Kasumi-1 (cell line): ENCODE measurements at places on chromosomes 7 and 10.

DNA sequence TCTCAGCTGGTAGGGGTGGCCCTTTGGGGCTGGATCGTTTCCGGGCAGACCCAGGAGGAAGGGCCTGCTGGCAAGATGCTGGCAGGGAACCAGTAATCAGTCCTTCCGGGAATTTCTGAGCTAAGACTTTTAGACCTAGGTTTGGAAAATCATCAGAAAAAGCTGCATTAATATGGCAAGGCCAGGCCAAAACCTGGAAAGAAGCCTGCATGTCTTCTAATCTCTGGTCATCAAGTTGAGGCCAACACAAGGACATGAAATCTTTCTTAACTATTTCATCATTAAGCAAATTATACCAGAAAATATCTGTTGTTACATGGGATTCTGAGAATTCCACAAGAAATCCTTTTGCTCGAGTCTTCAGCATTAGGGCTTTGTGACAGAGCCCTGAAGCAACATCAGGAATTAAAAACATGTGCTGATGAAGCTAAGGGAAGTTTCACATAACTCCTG is 19.9 kb downstream of the CPA1 start:
- DNase-seq = no peak

GRCh38 chr10:124025660-124026588 is 67.5 kb downstream of the CHST15 start:
- peak; percentile 91 for DNase-seq

DNA sequence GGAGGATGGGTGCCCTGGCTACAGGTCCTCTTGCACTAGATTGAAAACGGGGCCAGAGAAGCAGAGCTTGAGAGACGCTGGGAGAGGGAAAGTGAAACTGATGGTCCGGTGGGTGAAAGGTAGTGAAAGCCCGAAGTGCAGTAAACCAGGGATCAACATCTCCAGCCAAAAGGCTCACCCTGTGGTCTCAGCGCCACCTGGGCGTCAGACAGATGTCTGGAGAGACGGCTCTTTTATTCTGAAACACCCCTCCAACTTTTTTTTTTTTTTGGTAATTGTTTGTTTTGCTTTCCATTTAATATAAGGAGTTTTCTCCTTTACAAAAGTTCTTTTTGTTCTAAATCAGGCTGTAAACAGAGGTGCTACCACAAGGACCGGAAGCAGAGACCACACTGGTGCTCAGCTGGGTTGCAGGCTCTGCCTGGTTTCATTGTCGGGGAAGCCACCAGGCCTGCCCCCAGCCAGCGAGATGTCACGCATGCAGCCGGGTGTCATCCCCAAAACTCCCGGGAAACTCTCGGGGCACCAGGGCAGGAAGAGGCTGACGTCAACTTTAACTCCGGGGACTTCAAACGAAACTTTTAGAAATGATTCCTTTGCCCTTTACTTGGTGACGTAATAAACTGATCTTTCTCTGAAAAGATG is 11.2 kb downstream of the IL2RA start:
- peak; percentile 67 for DNase-seq

GRCh38 chr10:74063256-74063655 is 65.3 kb downstream of the VCL start:
- DNase-seq = no peak

GRCh38 chr10:111548084-111548726 is 471.4 kb downstream of the ADRA2A start:
- DNase-seq = no peak

DNA sequence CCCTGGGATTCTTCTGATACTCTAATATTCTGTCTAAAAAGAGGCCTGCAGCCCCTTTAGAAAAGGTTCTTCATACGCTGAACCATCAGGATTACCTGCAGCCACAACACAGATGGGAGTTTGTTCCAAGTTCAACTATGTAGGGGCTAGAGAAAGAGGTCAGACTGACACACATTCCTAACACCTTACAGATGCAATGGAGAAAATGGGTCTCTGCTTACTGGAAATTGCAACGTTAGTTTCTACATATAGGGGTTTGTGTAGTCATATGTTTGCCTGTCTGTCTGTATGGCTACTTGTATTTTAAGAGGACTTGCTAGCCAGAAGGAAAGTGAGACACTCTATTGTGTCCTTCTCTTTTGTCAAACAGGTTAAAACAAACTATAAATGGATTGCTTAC is 618.5 kb downstream of the INHBA start:
- no peak for DNase-seq

DNA sequence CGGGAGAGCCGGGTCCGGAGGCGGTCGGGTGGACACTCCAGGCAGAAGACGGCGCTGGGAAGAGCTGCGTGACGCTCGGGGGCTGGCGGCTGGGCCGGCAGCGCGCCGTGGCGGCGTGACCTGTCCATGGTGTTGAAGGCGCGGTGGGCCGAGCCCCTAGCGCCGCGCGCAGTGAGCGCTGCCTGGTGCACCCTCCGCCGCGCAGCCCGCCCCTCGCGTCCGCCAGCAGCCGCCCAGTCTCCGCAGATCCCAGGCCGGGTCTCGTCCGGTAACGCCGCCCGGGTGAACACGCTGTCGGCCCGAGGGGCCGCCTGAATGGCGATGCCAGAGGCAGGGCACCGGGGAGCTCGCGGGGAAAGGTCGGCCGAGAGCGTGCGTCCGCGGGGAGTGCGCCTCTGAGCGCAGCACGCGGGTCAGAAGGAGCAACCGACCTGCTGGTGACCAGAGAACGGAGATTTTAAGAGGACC is 657 bp upstream of the TMEM178B start:
- DNase-seq = peak; percentile 12

- no peak for DNase-seq
These were observed 183.0 kb downstream of the HECW1 start for GRCh38 chr7:43295429-43295828.

DNA sequence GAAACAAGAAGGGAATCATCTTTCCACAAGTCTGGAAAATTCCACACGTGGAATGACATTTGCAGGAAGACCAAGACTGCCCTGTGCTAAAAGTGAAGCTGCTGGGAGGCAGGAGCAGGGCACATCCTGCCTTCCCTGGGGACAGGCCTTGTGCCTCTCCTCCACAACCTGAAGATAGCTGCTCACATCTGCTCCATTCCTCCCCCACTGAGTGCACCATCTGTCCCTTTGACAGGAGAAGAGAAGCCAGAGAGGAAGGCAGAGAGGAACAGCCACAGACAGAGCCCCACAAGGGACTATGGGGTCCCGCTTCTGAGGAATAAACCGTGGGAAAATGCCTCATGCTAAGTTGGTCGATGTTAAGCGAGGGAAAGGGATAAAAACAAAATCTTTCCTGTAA is 15.9 kb upstream of the FAM171A1 start:
- DNase-seq = no peak

DNA sequence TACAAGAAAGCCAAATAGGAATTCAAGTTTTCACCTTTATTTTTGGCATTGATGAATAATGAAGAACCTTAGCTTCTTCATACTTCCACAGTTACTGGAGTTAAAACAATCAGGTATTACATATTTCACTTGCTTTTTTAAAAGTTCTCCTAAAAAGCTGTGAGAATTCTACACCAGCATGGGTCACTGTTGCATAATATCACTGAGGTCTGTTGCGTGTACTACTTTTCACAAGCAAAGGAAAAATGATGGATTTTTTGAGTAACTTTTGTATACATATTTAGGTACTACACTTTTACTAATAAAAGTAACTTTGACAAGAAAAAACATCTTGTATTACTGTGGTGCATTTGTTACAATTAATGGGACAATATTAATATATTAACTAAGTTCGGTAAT is 15.2 kb downstream of the FAM24B start:
- DNase-seq = no peak

DNA sequence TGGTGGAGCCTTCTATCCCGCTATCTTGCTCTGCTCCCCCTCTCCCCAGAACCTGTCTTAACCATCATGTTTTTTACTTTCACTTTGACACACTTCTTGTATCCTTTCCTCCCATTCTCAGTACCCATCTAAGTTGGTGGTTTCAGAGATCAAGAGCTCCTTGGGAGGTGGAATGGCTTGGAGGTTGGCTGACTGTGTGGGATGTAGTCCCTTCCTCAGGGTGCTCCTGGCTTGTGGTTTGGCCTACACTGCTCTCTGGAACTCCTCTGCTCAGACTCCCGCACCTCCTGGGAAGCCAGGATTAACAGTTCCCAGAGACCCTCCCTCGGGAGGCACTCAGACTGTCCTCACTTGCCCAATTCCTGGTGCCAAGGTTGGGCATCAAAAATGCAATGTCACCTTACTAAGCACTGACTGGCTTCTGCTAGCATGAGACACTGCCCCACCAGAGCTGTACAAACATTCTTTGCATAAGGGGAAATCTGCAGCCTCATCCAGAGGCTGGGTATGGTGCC is 93.1 kb upstream of the NAMPT start:
- DNase-seq = no peak

GRCh38 chr10:126075009-126075408 is 178.6 kb downstream of the FANK1 start:
- no peak for DNase-seq

- DNase-seq = peak; percentile 49
These were observed 49.3 kb upstream of the IL6 start for GRCh38 chr7:22677680-22678079.

DNA sequence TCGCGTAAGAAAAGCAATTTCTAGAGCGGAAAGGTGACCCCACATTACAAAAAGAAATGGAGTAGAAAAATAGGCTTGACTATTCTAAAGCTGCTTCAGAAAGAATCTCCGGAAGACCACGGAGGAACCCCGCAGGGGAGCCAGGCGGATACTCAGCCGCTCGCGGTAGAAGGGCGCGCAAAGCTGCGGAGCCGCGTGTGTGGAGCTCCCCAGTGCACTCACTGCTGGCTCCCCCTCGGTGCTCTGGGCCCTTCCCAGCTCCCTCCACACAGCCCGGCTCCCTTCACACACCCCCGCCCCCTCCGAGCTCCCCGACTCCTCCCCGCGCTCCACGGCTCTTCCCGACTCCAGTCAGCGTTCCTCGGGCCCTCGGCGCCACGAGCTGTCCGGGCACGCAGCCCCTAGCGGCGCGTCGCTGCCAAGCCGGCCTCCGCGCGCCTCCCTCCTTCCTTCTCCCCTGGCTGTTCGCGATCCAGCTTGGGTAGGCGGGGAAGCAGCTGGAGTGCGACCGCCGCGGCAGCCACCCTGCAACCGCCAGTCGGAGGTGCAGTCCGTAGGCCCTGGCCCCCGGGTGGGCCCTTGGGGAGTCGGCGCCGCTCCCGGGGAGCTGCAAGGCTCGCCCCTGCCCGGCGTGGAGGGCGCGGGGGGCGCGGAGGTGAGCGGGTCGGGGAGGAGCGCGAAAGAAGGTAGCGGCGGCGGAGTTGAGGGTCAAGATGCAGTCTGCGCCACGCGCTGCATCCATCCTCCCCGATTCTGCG is at the start of gene STEAP2:
Gene STEAP2 (plus strand): TSS at position 350 of the 758 bp plus-strand sequence. CDS start 13,343 bp downstream, outside the sequence.
- DNase-seq = no peak

DNA sequence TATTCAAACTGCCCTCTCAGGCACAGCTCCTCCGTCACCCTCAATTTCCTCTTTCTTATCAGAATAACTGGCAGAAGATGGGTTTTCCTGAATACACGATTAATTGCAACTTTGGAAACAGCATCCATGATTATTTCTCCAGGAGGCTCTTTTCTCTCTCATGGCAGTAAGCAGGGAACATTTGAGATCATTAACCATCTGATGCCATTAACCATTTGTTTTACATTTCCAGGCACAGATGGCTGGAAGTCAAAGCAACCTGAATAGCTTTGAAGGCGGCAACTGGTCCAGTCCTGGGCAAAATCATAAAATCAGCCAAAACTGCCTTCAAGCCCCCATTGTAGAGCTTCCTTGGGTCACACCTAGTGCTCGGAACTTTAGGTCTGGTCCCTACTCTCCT is 289.5 kb upstream of the AOAH start:
- DNase-seq = no peak

GRCh38 chr7:74143383-74143782 is 30.8 kb upstream of the EIF4H start:
- no peak for DNase-seq

DNA sequence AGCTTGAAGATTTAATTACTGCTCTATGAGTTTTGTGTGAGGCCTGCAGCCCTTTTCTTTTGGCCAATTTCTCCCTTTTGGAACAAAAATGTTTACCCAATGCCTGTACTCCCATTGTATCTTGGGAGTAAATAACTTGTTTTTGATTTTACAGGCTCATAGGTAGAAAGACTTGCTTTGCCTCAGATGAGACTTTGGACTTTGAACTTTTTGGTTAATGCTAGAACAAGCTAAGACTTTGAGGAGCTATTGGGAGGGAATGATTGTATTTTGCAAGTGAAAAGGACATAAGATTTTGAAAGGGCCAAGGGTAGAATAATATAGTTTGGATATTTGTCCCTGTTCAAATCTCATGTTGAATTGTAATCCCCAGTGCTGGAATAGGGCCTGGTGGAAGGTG is 152.0 kb downstream of the MAGI2 start:
- DNase-seq = no peak

GRCh38 chr10:113047605-113047962 is 97.5 kb downstream of the TCF7L2 start:
- no peak for DNase-seq

GRCh38 chr7:159017741-159018140 is 126.9 kb downstream of the VIPR2 start:
- no peak for DNase-seq

- DNase-seq = no peak
These were observed 37.0 kb downstream of the FAM20C start for GRCh38 chr7:229184-229964.

- peak; percentile 79 for DNase-seq
These were observed 189.5 kb downstream of the CXCL12 start for GRCh38 chr10:44195112-44196007.

- no peak for DNase-seq
These were observed 847.0 kb downstream of the TYW1 start for GRCh38 chr7:67843615-67844014.

GRCh38 chr10:133309720-133310398 is 1.1 kb downstream of the ZNF511 start:
- DNase-seq = no peak

DNA sequence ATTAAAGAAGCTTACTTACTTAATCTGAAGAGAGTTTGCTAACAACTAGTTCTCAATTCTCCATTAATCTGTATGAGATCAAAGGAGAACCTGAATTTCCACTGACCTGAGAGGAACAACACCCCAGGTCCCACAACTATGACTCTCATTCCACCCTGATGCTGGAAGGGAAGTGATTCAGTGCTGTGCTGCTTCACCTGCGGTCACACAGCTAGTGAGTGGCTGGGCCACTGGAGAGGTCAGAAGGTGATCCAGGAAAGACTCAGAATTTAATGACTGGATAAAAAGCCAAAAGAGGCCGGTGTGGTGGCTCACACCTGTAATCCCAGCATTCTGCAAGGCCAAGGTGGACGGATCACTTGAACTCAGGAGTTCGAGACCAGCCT is 23.6 kb downstream of the SORBS1 start:
- no peak for DNase-seq

DNA sequence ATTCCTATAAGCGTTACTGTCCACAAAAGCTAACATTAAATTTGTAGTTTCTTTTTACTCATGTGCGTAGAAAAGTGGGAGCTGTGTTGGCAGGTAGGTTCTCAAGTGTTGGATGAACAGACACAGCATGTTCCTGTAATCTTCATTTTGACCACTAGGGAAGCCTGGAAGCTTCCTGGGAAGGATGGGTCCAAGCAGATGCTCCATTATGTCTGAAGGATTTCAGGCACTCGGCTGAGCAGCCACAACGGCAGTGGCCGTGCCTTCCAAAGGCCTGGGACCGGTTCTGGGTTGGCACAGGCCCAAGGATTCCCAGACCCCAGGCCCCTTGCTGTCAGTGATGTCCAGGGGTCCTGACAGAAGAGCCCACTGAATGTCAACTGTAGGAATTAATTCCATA is 386.3 kb downstream of the TNS3 start:
- DNase-seq = no peak

GRCh38 chr10:97131181-97131628 is 54.6 kb downstream of the SLIT1 start:
- no peak for DNase-seq
